ENCODE measurements at places on chromosomes 2 and 18.
A peak's percentile ranks its signal among the peaks of the same experiment; 100 is the strongest.

GRCh38 chr18:7772951-7773350, 205.8 kb downstream of the PTPRM start:
- DNase-seq, result no peak

DNA sequence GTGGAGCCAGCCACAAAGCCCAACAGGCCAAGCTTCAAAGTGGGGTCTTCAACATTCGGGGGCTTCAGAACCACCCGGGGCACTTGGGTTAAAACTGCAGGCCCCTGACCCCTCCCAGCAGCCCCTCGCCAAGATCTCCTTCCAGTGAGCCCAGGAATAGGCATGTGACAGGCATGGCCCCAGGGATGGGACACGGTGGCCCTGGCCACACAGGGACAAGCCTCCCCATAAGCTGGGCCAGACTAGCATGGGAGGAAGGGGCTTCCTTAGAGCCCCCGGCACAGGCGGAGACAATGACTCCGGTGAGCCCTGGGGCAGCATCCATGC, 52.4 kb downstream of the BIN1 start:
- no peak for DNase-seq

DNA sequence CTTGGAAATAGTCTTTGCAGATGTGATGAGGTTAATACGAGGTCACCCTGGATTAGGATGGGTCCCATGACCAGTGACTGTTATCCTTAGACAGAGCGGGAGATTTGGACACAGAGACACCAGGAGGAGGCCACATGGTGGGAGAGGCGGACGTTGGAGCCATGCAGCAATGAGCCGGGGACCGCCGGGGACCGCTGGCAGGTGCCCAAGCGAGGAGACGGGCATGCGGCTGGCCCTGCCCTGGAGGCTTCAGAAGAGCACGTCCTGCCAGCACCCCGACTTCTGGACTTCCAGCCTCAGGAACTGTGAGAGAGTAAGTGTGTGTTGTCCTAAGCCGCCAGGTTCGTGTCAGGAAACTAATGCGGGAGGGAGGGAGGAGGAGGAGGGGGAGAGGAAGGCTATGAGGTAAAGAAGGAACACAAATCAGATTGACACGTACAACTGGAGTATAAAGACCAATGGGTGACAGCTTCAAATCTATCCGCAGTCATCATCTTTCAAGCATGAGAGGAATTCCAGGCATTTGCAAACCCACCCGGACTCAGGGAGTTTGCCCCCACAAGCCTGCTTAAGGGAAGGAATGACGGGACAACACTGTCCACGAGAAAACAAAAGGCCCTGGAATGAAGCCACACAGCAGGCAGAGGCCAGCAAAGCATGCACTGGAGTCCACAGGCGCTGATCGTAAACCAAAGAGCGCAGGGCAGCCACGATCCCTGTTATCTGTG, 11.6 kb upstream of the BOK start:
- peak; percentile 90 for DNase-seq

GRCh38 chr2:233184669-233185068, 66.8 kb upstream of the ATG16L1 start:
- no peak for DNase-seq

DNA sequence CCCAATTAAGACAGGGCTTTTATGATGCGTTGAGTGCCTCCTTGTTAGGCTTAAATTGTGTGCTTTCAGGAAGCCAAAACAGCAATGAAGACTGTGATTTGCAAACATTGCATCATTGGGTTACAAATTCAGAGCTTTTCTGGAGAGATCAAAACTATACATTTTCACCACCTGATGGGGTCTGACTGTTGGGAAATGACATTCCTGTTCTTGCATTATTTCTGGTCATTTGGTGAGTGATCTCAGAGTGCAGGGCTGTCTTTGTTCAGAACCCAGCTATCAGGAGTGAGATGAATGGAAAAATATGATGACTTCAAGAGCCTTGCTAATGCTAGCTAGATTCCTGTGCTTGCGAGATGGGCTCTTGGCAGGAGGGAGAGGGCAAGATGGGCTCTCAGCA, 39.1 kb downstream of the SH3RF3 start:
- DNase-seq, result no peak

DNA sequence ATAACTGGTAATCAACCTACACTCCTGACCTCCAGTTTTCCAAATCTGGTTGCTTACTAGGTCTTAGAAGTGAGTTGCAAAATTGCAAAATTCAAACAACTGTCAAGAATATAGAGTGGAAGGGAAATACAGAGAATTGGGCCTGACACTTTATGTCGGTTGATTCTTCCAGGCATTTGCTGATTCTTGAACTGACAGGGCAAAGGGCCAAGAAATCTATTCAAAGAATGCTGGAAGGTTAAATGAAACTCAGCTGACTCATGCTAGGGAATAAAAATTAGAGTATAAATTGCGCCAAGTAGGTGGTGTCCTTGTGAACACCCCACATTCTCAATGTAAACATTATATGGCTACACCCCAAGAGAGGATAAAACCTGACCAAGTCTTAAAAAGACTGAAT, 21.5 kb upstream of the ZSCAN30 start:
- DNase-seq, result no peak

DNA sequence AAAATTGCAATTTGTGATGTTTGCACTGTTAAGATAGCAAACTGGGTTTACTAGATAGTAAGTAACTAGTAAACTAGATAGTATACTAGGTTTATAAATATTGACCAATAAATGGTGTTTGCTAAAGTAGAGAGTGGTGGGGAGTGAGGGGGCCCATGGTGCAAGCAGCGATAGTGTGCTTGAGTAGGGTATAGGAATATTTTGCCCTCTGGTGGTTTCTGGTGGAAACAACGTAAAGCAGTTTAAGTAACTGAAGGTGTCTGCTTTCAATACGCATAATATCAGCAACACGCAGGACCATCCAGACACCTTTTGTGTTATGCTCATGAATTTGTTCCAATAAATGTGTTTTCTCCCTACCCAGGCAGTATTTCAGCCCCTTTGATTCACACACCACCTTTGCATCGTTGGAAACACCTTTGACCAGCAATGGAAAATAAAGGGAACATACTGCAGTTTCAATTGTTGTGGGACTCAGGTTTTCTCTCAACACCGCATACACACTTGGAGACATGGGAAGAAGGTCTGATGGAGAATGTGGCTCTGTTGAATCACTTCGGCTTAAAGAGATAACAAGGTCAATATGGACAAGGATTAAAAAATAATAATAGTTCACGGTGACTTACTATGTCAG, 16.7 kb upstream of the STAT1 start:
- DNase-seq, result no peak

GRCh38 chr2:145820651-145821050, 1300.7 kb upstream of the ZEB2 start:
- DNase-seq, result no peak

DNA sequence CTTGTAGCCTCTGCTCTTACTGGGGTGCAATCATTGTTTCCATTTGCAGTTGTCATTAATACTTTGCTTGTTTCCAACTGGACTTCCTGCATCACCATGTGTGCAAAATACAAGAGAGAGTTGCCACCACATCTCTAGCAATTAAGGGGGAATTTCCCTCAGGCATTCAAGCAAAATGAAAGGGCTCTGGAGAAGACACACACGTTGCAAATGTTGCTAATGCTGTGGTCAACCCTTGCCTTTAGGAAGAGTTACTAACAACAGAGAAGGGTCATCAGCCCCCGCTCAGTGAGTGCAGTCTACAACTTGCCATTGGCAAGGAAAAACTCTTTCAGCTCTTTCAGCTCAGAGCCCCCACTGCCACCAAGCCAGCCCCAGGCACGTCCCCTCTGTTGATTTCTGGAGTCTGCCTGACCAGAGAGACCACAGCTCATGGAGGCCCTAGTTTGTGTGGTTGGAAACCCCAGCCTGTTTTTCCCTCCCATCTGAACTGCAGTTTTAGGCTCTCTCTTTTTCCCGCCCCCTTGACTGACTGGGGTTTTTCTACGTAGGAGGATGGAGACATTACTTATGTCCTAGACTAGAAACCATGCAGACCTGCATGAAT, 25.9 kb upstream of the GPR45 start:
- no peak for DNase-seq

GRCh38 chr18:11379660-11380059, 229.7 kb upstream of the SLC35G4 start:
- no peak for DNase-seq

DNA sequence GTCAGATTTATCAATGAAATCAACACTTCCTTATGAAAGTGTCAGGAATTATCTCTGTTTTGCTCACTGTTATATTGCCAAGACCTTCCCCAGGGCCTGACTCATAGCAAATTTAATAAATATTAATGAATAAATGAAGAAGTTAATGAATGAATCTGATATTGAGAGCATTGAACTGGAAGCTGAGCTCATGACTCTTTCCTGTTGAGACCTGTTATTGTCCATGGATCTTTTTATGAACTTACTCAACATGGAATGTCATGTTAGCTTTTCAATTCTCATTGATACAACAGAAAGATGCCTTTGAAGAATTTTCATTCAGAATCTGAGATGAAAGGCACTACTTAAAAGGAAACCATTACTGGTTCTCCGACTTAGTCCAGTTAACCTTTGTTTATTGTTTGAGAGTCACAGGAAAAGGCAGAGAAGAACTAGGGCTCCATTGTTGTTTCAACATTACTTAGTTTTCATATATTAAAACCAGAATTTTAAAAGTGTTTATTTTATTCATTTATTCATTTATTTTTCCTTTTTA, 90.4 kb upstream of the UNC80 start:
- no peak for DNase-seq
